Tongue (tissue), 3 donors: ENCODE measurements at places on chromosomes 12 and 14.
A peak's percentile ranks its signal among the peaks of the same experiment; 100 is the strongest.

DNA sequence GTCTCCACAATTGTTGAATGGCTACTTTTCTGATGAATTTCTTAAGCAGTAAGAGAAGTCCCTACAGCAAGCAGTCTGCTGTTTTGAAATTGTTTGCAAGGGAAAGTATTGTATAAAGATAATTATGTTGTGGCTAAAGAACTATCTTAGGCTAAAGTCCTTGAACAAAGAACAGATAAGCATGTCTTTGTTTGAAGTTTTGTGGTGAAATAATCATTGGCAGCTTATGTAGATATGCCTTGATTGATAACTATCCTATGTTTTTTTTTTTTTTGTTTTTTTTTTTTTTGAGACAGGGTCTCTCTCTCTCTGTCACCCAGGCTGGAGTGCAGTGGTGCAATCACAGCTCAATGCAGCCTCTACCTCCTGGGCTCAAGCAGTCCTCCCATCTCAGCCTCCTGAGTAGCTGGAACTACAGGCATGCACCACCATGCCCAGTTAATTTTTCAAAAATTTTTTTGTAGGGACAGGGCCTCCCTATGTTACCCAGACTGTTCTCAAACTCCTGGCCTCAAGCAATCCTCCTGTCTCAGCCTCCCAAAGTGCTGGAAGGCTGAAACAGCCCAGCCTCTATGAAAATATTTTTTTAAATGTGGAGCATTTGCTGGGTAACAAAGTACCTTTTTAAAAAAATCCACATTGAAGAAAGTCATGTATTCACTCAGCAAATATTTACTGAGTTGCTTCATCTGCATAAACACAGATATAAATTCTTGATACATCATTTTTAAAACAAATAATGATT lies 80.8 kb downstream of the LLPH start:
- no peak for DNase-seq

DNA sequence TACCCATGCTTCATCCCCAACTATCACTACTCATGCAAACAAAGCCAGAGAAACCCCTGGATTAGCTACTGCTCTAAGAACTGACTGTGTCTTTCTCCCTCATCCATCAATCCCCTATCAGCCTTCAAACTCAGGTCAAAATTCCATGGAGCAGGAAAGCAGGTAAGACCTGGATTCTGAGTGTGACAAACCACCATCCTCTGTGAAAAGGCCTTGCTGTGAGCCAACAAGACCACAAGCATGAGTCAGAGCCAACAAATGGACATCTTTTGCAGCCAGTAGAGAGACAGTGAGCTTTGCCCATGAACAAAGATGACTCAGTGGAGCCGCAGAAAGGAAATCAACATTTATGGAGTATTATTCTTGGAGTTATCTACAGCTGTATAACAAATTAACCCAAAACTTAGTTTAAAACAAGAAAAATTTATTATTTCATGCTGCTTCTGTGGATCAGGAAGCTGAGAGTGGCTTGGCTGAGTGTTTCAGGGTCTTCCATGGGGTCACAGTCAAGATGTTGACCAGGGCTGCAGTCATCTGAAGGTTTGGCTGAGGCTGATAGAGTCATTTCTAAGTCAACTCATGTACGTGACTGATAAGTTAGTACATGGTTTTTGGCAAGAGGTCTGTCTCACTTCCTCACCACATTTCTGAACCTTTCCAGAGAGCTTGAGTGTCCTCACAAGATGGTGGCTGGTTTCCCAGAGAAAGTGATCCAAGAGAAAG lies 61.1 kb downstream of the PITPNM2 start:
- no peak for DNase-seq

DNA sequence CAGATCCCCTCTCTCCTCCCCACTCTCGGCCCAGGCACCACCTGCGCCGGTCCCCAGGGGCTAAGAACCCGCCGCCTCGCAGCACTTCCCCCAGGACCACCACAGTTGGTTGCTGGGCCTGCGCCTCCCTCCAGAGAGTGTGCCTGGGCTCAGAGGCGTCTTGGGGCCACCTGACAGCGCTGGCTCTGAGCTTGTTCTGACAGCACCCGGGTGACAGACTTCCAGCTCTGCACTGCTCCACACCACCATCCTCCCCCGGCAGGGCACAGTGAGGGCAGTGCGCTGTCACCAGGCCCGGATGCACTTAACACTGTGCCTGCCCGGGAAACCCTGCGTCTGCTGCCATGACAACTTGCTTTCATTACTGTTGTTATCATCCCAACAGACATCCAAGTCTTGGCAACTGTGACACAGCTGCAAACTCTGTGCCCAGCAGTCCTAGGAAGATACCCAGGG lies 6.6 kb downstream of the BRF1 start:
- peak; percentile 80 for DNase-seq

DNA sequence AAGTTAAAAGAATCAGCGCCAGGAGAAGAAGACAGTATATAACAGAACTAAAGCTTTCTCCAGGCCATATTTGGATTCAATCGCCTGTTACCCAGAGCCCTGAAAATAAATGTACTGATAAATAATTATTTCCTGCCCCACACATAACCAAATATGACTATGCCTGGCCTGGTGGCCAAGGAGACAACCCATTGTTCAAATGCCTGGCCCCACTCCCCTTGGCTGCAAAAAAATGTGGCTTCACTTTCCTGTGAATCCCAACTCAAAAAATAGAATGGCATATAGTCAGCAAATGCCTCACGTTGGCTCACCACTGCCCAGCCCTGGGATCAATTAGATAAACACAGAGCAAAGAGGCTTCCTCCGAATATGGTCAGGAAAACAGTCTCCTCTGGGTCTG lies 472.1 kb downstream of the BCL11B start:
- no peak for DNase-seq

DNA sequence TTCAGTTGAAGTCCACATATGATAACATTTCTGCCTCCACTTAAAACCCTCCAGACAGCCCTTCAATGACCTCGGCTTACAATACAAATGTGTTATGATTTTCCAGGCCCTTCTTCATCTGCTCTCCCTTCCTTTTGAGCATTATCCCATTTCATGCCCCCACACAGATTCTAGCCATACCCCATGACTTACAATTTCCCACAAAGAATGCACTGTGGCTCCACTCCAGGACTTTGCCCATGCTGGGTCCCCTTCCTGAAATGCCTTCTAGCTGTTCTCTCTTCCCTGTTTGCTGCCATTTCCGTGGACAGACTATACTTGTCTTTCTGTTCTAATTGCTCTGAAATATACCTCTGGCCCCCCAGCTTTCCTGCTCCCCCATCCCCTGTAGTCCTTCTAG lies 963.2 kb downstream of the DIO2 start:
- no peak for DNase-seq

DNA sequence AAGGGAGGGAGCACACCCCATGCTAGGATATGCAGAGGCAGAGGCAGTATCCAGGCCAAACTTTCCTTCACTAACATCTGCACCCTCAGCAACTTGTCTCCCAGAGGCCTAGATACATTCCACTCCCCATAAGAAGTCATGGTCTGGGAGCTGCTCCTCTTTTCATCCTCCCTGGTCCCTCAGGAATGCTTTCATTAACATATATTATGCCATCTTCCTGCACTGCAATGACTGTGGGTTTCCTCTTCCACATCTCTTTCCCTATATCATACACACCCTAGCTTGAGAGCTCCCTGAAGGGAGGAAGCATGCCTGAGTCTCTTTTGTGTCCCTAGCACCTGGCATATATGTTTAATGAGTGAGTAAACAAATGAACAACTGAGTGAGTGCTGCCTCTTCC lies 8.6 kb downstream of the DDN start:
- no peak for DNase-seq
